Progenitor cell of endocrine pancreas (in vitro differentiated cells): ENCODE measurements at places on chromosomes 1 and 21. TPM values are rescaled to one million over a fixed set of nuclear protein-coding genes. Genes with fewer than 3 reads are reported as not detected.
A peak's percentile ranks its signal among the peaks of the same experiment; 100 is the strongest.

- H3K27me3 ChIP-seq = peaks cover 43% of the 10 kb centered on the region
- H3K36me3 ChIP-seq = no peaks in the 10 kb centered on the region
- DNase-seq = no peak
Measured at GRCh38 chr1:66335859-66336640, 197.9 kb upstream of the SGIP1 start.

Gene PDE4B
- total RNA-seq = 0.29 and 0.42 TPM in 2 replicates

Gene GRIK3
- total RNA-seq = 0.38 and 0.41 TPM in 2 replicates

DNA sequence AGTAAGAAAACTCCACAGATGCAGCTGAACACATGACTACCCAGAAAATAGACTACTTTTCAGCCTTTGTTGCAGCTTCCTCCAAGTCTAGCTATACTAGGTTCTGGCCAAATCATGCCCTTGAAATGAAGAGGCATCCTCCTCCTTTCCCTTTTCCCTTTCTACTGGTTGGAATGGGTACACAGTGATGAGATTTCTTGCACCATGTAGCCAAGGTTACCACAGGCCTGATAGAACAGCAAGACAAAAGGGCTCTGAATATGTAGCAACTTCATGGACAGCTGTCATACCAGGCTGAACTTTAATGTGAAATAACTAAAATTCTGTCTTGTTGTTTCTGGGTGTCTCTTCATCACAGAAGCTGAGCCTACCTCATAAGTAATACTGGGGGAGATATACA, 146.5 kb downstream of the PDE4B start:
- H3K36me3 ChIP-seq = no peaks in the 10 kb centered on the region
- H3K27ac ChIP-seq = no peak overlapping the region
- DNase-seq = no peak
- no peaks in the 10 kb centered on the region for H3K4me1 ChIP-seq

GRCh38 chr1:233614173-233614742, 352 bp downstream of the KCNK1 start:
- H3K4me1 ChIP-seq = peaks cover 14% of the 10 kb centered on the region
- H3K27me3 ChIP-seq = peaks cover 15% of the 10 kb centered on the region
- peak overlapping the region; percentile 91 for H3K4me3 ChIP-seq
- H3K27ac ChIP-seq = peak overlapping the region; percentile 90
- DNase-seq = peak; percentile 38

Gene COP1
- 58.1 and 60.2 TPM in 2 replicates for total RNA-seq

Gene PTPN14
- total RNA-seq = 37.0 and 43.3 TPM in 2 replicates

- H3K27ac ChIP-seq = no peak overlapping the region
- no peaks in the 10 kb centered on the region for H3K27me3 ChIP-seq
- H3K4me3 ChIP-seq = no peak overlapping the region
- peaks cover 11% of the 10 kb centered on the region for H3K4me1 ChIP-seq
Measured at GRCh38 chr1:226002667-226003501, 3.7 kb upstream of the SDE2 start.

DNA sequence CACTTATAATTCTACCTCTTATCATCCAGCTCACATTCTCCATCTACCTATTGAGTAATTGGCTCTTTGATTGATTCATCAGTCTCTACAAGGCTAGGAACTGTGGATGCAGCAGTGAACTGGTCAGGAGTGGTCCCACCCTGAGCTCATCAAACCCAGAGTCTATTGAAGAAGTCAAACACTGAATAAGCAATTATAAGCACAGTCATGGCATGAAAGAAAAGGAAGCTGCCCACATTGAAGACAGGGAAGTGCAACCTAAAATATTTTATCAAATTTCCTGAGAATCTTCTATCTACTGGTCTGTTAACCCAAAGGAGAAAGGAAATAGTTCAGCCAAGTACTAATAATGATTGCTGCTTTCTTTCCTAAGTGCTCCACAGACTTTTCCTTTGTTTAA, 35.7 kb downstream of the ACP6 start:
- peak overlapping the region; percentile 26 for H3K27ac ChIP-seq
- peaks cover 9% of the 10 kb centered on the region for H3K4me1 ChIP-seq
- no peak for DNase-seq
- H3K4me3 ChIP-seq = no peak overlapping the region
- no peaks in the 10 kb centered on the region for H3K36me3 ChIP-seq
- no peaks in the 10 kb centered on the region for H3K27me3 ChIP-seq

Gene ST6GALNAC5
- total RNA-seq = 9.5 and 13.6 TPM in 2 replicates

DNA sequence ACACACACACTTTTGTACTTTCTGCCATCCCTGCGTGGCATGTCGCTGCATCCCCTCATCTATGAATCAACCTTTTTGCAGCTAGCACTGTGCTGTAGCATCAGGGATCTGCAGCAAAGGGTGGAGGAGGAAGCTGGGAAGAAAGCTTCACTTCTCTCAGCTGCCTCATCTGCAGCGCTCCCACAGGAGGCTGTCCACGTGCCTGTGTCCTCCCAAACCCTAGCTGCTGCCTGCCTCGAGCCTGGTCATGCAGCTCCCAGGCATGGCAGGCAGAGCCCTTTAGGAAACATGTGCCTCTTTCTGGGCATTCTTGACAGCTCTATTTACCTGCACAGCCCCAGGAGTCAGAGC, 262.1 kb upstream of the SGIP1 start:
- H3K4me1 ChIP-seq = peaks cover 20% of the 10 kb centered on the region
- peaks cover 25% of the 10 kb centered on the region for H3K27me3 ChIP-seq
- H3K4me3 ChIP-seq = no peak overlapping the region
- H3K36me3 ChIP-seq = no peaks in the 10 kb centered on the region

- no peak overlapping the region for H3K4me3 ChIP-seq
- H3K4me1 ChIP-seq = peaks cover 3% of the 10 kb centered on the region
- no peaks in the 10 kb centered on the region for H3K27me3 ChIP-seq
- DNase-seq = no peak
- H3K36me3 ChIP-seq = no peaks in the 10 kb centered on the region
Measured at GRCh38 chr1:224541901-224542630, 74.1 kb upstream of the CNIH3 start.

Gene TTC39A
- 22.4 and 26.0 TPM in 2 replicates for total RNA-seq

DNA sequence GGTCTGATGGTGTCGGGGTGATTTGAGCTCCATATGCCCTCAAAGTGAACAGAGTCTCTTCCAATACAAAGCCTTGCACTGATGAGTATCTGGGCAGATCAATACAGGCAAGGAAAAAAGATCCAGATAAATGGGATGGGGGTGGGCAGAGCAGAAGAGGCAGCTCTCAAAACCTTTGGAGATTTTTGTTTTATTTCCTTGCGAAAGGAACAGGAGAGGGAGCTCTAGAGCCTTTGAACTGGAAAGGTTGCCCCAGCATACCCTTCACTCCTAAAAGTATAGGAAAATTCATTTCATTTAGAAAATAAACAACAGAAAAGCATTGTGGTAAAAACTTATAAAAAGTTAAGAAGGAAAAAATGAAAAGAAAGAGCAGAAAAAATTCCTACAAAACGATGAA, 31.4 kb upstream of the OLIG2 start:
- peaks cover 10% of the 10 kb centered on the region for H3K4me1 ChIP-seq
- DNase-seq = no peak
- peaks cover 21% of the 10 kb centered on the region for H3K27me3 ChIP-seq
- no peak overlapping the region for H3K4me3 ChIP-seq

GRCh38 chr21:38851101-38851500, 45.4 kb downstream of the ETS2 start:
- no peaks in the 10 kb centered on the region for H3K36me3 ChIP-seq
- no peak for DNase-seq
- H3K4me1 ChIP-seq = peaks cover 10% of the 10 kb centered on the region

Gene NUAK2
- 4.5 and 5.6 TPM in 2 replicates for total RNA-seq

Gene TAGLN2
- 153 and 159 TPM in 2 replicates for total RNA-seq
